ENCODE measurements at places on chromosomes 3 and 15.
A peak's percentile ranks its signal among the peaks of the same experiment; 100 is the strongest.

- DNase-seq: no peak
Observed at GRCh38 chr3:179098388-179099077, 26.9 kb upstream of the ZMAT3 start.

- no peak for DNase-seq
Observed at GRCh38 chr3:169311860-169312259, 351.7 kb downstream of the MECOM start.

DNA sequence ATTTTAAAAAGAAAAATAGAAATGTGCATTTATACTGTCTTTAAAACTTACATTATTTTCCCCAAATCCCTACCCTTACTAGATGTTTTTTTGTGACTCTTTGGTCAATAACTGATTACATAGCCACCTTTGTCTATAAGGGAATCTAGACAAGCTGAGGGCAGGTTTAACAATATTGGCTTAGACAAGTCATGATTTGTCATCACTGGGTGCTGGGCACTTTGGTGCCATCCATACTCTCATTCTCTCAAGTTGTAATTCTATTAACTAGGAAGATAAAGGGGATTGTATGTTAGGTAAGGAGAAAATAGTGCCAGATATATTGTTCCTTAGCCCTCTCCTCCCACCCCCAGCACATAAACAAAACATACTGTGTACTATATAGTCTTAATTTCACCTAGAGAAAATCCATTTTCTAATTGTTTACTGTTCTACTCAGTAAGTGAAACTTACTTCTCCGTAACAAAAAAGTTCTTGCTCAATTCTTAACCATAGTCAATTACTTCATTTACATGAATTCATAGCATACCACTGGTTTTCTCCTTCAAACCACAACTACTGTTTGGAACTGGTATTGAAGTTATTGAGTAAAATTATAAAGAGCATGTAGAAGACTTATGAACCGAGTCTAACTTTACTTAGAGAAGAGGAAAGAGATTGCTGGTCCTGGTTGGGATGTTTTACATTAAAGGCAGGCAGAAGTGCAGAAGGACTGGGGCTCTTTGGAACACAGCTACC is 877.1 kb downstream of the PDCD6IP start:
- no peak for DNase-seq

DNA sequence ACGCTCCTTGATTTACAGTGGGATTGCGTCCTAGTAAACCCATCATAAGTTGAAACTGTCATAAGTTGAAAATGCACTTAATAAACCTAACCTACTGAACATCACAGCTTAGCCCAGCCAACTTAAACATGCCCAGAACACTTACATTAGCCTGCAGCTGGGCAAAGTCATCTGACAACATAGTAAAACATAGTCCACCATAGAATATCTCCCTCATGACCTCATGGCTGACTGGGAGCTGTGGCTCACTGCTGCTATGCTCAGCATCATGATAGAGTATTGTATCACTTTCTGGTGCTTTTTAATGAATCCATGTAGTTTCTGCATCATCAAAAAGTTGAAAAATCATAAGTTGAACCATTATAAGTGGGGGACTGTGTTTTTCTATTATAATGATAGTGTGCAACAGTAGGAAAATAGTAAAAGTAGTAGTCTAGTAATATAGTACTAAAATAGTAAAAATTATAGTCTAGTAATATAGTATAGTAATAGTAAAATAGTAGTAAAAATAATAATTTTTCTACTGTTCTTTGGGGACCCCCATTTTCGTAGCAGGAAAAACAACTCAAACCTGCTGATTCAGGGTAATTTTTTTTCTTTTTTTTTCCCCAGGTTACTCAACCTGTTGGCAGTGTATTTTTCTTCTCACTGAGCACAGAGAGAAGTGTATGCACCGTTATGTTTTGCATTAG is 233.5 kb downstream of the MYRIP start:
- no peak for DNase-seq

DNA sequence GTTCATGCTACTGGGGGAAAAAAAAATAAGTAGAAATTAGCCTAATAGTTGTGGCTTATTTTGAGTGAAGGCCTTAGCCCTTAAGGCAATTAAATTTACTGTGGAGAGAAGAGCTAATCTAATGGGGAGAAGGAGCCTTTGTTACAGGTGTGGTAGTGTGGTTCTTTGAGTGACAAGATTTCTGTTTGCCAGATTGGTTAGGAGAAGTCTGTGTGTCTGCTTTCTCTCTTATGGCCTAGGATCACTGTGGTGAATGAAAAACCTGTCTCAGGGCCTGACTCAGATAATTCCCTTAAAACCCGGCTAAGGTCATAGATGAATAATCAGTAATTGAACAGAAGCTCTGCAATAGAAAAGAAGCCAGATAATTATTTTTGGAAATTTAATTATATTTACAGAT is 27.0 kb downstream of the OPA1 start:
- DNase-seq: no peak

GRCh38 chr15:71294911-71295602 is 179.8 kb downstream of the THSD4 start:
- no peak for DNase-seq

DNA sequence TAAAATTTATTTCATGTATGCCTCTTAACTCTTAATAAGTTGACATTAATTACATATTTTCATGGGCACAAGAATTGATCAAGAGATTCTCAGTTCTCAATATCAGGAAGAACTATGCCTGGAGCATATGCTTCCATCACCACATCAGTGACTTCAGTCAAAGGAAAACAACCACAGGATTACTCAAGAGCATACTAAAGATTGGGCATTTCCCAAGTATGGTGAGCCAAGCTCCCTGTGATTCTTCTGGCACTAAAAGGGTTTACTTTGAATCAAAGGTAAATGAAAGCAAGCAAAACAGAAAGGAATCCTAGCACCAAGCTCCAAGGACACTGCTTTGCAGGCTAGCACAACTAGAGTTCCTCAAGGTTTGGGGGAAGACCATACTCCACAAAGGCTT is 44.6 kb downstream of the FMN1 start:
- DNase-seq: no peak

DNA sequence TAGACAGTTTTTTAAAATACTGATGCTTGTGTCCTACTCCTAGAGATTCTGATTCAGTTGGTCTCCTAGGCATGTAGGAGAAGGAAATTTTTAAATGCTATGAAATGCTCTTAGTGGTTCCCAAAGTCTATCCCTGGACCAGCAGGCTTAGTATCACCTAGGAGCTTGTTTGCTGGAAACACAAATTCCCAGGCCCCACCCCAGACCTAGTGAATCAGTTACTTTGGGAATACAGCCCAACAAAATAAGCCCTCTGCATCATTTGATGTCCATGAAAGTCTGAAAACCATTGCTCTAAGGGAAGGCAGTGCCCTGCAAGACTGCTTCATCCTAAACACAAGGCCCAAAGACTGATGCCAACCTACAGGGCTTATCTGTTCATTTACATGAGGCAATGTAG is 36.3 kb downstream of the CCNL1 start:
- DNase-seq: no peak

DNA sequence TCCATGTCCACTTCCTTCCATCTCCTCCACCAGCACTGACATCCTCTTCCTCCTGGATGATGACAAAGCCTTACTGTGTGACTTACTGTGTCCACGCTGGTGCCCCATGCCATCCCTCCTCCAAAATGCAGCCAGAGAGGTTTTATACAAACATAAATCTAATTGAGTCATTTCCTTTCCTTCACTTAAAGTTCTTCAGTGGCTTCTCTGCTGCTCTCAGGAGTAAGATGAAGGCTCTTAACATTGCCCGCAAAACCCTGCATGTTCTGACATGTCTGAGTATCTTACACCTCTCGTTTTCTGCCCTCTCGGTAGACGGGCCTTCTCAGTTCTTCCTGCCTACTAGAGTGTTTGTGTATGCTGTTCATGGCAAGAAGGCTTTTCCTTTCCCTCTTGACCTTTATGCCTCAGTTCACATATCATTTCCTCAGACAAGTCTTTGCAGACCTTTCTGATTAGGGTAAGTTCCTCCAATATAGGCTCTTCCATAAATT is 175.5 kb downstream of the CFAP20DC start:
- DNase-seq: no peak

DNA sequence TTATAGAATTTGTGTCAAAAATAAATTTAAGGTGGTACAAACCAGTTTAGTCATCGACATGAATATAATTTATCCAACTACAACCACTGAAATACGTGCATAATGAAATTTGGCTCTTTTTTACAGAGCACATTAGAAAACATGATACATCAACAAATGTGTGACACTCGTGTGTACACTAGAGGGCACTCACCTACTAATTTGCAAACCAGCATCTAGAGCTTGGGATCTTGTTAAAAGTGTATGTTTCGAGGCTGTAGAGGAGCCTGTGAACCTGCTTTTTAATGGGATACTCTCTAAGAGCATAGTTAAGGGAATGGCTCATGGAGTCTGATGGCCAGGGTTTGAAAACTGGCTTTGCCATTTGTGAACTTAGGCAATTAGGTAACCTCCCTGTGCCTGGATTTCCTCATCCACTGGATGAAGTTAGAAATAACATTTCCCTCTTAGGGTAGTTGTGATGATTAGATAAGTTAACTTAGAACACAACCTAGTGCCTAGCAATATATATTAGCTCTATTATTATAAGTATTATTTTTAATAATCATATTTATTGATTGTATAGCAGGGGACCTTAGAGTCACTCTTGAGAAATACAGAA is 8.8 kb upstream of the CPOX start:
- peak; percentile 61 for DNase-seq

DNA sequence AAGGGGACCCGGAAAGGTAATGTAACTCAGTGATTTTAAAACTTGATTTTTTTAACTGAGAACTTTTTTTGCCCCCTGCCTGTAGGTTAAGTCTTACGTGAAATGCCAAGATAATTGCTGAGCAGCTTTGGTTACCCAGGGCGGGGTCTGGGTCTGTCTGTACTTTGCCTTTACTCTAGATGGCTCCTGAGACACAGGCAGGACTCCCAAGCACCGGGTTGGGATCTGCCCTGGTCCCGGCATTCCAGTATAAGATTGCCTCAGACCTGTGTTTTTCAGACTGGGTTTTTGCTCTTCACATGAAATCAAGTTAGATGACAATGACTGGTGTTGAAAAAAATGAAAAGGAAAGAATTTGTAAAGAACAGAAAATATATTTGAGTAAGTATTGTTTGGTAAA is 40.3 kb downstream of the WDR76 start:
- DNase-seq: no peak

DNA sequence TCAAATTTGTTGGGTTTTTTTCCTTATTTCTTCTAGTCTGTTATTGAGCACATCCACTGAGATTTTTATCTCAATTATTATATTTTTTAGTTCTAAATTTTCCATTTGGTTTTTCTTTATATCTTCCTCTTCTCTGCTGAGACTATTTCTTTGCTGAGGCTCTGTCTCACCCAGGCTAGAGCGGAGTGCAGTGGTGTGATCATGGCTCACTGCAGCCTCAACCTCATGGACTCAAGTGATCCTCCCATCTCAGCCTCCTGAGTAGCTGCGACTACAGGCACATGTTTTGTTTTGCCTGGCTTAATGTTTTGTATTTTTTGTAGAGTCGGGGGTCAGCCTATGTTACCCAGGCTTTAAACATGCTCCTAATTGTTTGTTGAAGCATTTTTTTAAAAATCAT is 10.2 kb downstream of the CTDSPL start:
- no peak for DNase-seq

DNA sequence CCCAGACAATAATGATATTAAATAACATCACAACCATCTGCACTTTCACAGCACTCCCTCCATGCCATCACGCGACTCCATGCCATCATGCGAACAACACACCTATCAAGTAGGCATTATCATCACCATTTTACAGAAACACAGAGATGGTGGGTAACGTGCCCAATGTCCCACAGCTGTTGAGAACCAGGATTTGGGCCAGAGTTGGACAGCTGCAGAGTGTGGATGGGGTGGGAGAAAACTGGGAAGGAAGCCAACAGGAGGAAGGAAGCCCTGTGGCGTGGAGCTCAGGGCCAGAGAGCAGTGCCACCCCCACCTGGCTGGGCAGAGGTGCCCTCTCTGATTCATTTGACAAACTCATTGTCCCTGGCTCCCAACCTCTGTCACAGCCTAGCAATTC is 29.0 kb downstream of the RBPMS2 start:
- no peak for DNase-seq

GRCh38 chr15:89077750-89078149 is 10.5 kb upstream of the ABHD2 start:
- DNase-seq: no peak

- no peak for DNase-seq
Observed at GRCh38 chr15:57100136-57100539, 181.7 kb downstream of the TCF12 start.

GRCh38 chr3:192171213-192171612 is 556.1 kb downstream of the FGF12 start:
- DNase-seq: no peak

GRCh38 chr3:163983940-163984339 is 1094.4 kb downstream of the SI start:
- DNase-seq: no peak

GRCh38 chr3:16400106-16400931 is 113.2 kb downstream of the RFTN1 start:
- no peak for DNase-seq

DNA sequence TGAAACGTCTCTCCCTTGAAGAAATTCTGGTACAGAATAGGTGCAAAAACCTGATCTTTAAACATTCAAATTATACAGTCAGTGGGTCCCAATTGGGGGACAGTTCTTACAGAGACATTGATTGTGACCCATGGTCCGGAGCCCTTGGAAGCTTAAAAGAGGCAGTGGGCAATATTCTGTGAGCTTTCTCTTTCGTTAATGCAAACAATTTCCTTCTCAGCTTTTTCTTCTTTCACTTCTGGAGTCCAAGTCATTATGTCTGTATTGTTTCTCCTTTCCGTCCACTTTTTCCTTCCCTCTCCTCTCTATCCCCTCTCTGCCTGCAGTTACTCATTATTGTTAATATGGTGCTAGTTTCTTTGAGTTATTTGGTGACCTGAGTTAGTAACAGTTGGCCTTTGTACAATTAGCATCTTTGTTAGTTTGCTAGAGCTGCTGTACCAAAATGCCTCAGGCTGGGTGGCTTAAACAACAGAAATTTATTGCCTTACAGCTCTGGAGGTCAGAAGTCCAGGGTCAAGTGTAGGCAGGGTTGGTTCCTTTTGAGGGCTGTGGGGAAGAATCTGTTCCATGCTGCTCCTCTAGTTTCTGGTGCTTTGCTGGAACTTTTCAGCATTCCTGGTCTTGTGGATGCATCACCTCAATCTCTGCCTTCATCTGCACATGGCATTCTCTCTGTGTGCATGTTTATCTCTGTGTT is 102.6 kb downstream of the GMPS start:
- DNase-seq: no peak
